ENCODE measurements at places on chromosomes 13 and 19. TPM values are rescaled to one million over a fixed set of nuclear protein-coding genes. Genes with fewer than 3 reads are reported as not detected.

Gene CYP2F1
- total RNA-seq = not detected

Gene CELF5
- total RNA-seq = 1.4 TPM

Gene PRX
- total RNA-seq = 1.5 TPM

Gene RCBTB1
- 16.3 TPM for total RNA-seq

Gene ZNF850
- total RNA-seq = 6.2 TPM

Gene HS6ST3
- not detected for total RNA-seq

Gene CNN1
- 236 TPM for total RNA-seq

DNA sequence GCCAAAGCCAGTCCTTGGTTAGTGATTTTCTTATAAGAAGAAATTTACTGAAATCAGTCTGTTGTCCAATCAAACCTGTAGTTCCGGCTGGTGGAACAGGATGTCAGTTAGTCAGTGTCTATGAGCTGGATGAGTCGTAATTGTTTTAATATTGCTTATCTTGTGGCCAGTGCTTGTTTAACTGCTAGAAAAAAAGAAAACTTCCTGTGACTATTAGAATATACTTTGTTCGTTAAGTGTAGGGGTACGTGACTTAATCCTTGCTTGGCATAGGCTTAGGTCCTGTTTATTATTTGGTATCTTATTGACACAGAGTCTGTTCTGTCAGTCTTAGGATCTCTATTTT lies 1484.8 kb upstream of the MIR17HG start:
- no peaks in the 10 kb centered on the region for H3K27me3 ChIP-seq
- no peak overlapping the region for H3K27ac ChIP-seq
- no peaks in the 10 kb centered on the region for H3K4me1 ChIP-seq
- no peaks in the 10 kb centered on the region for H3K36me3 ChIP-seq
- no peak overlapping the region for H3K4me3 ChIP-seq
- no peak for DNase-seq

- peak overlapping the region; percentile 26 for H3K4me3 ChIP-seq
- DNase-seq = no peak
- H3K27ac ChIP-seq = no peak overlapping the region
- no peaks in the 10 kb centered on the region for H3K36me3 ChIP-seq
- H3K4me1 ChIP-seq = peaks cover 12% of the 10 kb centered on the region
Observed at GRCh38 chr13:72507416-72508199, 219.8 kb downstream of the MZT1 start.

DNA sequence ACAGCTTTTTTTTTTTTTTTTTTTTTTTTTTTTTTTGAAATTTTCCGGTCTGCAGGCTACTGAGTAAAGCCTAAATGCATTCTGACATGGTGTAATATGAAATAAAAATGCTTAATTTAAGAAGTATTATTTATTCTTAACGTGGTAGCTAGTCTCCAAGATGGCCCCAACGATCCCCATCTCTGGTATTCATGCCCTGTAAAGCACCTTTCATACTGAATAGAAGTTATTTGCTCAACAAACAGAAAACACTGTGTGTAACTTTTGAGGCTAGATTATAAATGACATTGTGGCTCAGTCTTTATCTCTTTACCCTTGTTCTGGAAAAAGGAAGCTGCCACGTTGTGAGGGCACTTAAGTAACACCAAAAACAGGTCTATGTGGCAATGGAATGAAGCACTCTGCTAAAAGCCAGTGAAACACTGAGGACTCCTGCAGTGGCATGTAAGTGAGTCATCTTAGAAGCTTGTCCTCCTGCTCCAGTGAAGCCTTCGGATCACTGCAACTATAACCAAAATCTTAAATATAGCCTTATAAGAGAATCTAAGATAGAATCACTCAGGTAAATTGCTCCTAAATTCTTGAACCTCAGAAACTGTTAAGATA lies 128.7 kb downstream of the UGGT2 start:
- H3K36me3 ChIP-seq = no peaks in the 10 kb centered on the region
- H3K4me3 ChIP-seq = no peak overlapping the region
- peak overlapping the region; percentile 44 for H3K27ac ChIP-seq

GRCh38 chr19:46555628-46556280 lies 45.4 kb upstream of the CALM3 start:
- H3K27me3 ChIP-seq = no peaks in the 10 kb centered on the region
- H3K4me3 ChIP-seq = no peak overlapping the region
- no peak for DNase-seq

- DNase-seq = no peak
- no peak overlapping the region for H3K27ac ChIP-seq
- H3K4me3 ChIP-seq = no peak overlapping the region
Observed at GRCh38 chr13:97381189-97381588, 52.8 kb upstream of the RAP2A start.

DNA sequence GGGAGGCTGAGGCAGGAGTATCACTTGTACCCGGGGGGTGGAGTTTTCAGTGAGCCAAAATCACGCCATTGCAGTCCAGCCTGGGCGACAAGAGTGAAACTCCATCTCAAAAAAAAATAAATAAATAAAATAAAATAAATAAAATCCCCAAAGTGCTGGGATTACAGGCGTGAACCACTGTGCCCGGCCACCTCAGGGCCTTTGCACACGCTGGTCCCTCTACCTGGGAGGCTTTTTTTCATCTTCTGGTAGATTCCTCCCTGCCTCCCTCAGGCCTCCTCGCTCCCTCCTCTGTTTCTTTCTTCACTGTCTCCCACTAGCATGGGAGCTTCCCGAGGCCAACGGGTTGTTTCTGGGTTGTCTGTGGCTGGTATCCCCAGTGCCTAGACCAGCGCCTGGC lies 15.1 kb downstream of the MYBPC2 start:
- H3K4me1 ChIP-seq = no peaks in the 10 kb centered on the region
- no peak overlapping the region for H3K27ac ChIP-seq
- no peaks in the 10 kb centered on the region for H3K36me3 ChIP-seq
- H3K4me3 ChIP-seq = no peak overlapping the region
- no peaks in the 10 kb centered on the region for H3K27me3 ChIP-seq
- DNase-seq = no peak

DNA sequence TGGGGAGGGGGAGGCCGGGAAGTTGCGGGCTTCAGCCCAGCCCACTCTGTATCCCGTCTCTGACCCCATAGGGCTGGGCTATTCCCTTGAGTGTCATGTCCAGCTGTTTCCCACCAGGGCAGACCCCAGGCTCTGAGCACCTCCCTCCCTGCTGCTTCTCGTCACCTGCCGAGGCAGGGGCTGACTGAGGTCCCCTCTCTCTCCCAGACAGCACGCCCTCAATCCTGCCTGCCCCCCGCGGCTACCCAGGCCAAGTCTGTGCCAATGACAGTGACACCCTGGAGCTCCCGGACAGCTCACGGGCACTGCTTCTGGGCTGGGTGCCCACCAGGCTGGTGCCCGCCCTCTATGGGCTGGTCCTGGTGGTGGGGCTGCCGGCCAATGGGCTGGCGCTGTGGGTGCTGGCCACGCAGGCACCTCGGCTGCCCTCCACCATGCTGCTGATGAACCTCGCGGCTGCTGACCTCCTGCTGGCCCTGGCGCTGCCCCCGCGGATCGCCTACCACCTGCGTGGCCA lies 625 bp downstream of the F2RL3 start:
- no peaks in the 10 kb centered on the region for H3K4me1 ChIP-seq
- H3K27ac ChIP-seq = no peak overlapping the region
- H3K4me3 ChIP-seq = no peak overlapping the region
- no peaks in the 10 kb centered on the region for H3K36me3 ChIP-seq
- DNase-seq = no peak
- H3K27me3 ChIP-seq = no peaks in the 10 kb centered on the region

DNA sequence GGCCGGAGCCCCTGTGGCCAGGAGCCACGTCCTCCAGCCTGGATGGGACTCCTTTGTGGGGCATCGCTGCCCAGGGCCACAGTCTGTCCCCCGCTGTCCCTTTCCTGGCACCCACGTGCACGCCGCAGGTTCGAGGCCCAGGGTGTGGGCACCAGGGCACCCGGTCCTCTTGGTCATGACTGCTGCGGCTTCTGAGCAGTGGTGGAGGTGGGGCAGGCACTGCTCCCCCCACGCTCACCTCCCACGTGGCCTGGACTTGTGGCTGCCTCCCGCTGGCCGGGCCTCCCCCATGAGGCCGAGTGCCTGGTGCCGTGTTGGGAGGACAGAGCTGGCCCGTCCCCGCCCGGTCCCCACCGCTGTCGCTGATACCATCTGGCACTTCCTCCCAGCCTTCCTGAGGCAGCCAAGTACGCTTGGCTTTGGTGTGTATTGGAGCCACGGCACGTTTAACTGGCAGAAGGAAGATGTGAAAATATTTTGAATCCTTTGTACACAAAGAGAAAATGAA lies 12.8 kb downstream of the SPPL2B start:
- H3K36me3 ChIP-seq = no peaks in the 10 kb centered on the region
- H3K27me3 ChIP-seq = no peaks in the 10 kb centered on the region
- no peak for DNase-seq

DNA sequence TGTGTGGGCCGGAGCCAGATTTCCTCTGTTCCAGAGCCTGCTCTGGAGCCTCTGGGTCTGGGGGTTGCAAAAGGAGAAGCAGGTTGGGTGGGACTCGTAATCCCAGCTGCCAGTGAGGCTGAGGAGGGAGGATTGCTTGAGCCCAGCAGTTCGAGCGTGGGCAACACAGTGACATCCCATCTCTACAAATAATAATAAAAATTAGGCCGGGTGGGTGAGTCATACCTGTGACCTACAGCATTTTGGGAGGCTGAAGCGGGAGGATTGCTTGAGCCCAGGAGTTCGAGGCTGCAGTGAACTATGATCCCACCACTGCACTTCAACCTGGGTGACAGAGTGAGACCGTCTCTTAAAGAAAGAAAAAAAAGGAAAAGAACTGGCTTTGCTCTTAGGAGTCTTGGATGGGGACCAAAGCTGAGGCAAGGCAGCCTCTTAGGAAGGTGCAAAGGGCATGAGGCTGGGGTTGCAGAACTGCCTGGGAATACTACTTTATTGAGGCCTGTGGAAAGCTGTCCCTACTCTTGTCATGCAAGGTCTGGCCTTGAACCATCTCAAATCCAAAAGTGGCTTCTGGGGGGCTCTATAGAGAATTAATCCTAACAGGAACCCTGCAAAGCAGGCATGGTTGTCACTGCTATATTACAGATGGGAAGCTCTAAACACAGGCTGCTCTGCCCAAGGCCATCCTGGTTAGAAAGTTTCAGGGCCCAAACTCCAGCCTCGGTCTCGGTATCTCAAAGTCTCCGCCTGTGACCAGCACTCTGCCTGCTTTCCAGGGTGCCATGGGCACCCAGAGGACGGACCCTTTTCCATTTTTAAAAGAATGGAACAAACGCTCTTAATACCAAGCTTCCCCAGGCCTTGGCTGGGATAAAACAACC lies 880 bp upstream of the C19orf12 start:
- peak overlapping the region; percentile 84 for H3K4me3 ChIP-seq
- H3K27me3 ChIP-seq = no peaks in the 10 kb centered on the region
- H3K4me1 ChIP-seq = peaks cover 3% of the 10 kb centered on the region
- no peak for DNase-seq

Measured in astrocyte (in vitro differentiated cells and primary cell).